Umbilical cord (tissue), 2 donors: ENCODE measurements at places on chromosomes 12 and 14. TPM values are rescaled to one million over a fixed set of nuclear protein-coding genes. Genes with fewer than 3 reads are reported as not detected.

DNA sequence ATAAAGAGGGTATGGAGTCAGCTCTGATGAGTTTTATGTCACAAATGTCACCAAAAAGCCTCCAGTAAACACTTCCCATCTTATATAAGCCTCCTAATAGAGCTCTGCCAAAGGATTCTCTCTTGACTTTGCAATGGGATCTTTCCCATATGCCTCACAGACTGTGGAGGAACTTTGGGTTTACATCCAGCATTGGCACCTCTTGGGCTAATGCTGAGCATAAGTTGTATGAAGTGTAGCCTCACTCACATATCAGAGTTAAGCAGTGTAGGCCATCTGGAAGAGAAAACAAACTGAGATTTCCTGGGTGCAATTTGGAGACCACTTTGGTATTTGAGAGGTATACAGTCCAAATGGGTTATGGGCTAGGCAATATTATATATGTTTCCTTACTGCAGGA lies 24.9 kb downstream of the EGLN3 start:
- DNase-seq: no peak

DNA sequence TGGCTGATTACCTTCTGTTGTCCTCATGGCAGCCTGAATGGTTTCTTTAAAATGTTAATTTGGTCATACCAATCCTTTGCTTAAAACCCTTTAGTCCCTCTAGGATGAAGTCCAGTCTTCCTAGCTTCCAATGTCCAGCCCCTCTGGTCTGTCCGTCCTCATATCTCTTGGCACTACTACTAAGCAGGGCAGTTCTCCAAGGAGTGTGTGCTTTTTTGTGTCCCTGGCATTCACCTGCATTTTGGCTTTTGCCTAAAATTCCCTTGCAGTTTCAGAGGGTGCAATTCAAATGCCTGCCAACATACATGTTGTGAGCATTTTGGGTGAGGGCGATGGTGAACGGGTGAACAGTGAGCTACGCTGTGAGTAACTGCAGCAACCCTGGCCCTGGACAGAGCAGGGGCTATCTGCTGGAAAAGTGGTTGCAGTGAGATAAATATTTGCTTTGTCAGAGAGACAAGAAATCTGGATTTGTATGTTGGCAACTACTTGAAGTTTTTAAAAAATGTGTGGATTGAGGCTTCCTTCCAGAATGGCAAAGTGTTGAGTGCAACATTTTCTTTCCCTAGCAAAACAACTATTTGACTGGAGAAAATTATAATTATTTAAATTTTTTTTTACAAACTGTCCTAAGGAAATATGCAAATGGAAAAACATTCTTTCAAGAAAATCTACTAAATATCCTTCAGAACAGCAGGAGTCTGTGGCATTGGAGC lies 14.6 kb downstream of the GALNT8 start:
- DNase-seq: no peak

DNA sequence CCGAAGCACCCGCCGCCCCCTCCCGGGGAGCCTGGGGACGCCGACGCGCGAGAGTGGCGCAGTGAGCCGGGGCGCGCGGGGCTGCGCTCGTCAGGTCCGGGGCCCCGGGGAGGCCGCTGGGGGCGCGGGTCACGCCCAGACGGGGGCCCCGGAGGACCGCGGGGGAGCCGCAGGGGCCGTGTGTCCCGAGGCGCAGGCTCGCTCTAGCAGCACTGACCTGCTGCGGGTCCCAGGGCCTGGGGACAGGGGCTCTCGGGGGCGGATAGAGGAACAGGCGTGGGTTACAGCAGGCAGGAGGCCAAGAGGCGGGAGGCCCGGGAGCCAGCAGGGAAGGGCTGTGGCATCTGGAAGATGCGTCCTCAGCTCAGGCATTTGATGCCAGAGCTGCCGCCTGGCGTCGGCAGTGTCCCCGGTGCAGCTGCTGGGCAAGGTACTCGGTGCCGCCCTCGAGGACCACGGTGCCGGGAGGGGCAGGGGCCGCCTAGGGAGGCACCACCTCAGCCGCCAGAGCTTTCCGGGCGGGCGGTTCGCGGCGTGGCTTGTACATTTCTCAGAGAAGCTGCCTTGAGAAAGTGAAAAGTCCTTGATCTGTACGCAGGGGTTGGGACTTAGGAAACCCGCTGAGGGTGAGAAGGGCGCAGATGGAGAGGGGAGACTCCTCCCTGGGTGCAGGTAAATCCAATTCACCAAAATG lies 1.2 kb downstream of the WNT5B start:
- DNase-seq: peak; percentile 59

GRCh38 chr14:89504602-89505313 lies 87.7 kb upstream of the FOXN3 start:
- no peak for DNase-seq

- no peak for DNase-seq
Observed at GRCh38 chr12:49909356-49909755, 5.7 kb upstream of the FAIM2 start.

DNA sequence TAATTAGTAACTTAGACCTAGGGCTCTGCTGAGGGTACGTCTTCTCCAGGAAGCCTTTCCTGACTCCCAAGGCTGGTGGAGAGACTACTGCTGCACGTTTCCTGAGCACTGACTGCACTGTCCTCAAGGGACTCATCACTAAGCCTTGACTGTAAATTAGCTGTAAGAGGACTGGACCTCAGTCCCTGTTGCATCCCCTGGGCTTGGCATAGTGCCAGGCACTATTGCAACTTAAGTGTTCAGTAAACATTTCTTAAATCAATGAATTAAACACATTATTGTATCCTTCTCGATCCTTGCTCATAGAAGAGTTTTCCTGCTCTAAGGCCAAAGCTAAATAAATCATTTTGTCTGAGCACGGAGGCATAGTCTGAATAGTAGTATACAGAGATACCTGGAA lies 31.9 kb upstream of the IFNG-AS1 start:
- no peak for DNase-seq

DDX54 gene
- 27.7 TPM for total RNA-seq

PPP1R36 gene
- 4.1 TPM for total RNA-seq
